ENCODE measurements at places on chromosomes 1 and 21. TPM values are rescaled to one million over a fixed set of nuclear protein-coding genes. Genes with fewer than 3 reads are reported as not detected.

DNA sequence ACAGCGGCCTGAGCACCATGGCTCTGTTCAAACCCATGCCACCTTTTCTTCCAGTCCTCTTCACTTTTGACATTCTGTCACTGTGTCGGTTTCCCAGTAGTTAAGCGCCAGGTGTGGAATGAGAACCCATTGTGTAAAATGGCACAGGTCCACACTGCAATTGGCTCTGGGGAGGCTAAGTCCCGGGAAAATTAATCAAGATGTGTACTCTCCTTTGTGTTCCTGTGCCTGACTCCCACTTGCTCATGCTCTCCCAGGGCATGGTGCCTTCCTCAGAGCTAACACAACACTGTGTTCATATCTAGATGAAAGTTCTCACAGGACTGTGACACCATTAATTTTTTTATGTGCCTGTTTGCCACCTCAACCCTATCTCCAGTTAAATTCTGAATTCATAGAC is 59.0 kb upstream of the BTG3 start:
- peaks cover 16% of the 10 kb centered on the region for H3K27me3 ChIP-seq
- DNase-seq, result no peak
- H3K4me1 ChIP-seq, result peaks cover 4% of the 10 kb centered on the region
- no peaks in the 10 kb centered on the region for H3K36me3 ChIP-seq

DNA sequence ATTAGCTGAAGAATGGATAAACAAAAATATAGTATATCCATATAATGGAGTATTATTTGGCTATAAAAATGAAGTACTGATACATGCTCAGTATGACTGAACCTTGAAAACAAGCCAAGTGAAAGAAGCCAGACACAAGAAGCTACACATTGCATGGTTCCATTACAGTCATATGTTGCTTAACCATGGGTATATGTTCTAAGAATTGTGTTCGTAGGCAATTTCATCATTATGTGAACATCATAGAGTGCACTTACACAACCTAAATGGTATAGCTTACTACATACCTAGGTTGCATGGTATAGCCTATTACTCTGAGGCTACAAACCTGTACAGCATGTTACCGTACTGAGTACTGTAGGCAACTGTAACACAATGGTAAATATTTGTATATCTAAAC is 28.6 kb upstream of the FCAMR start:
- H3K4me3 ChIP-seq, result no peak overlapping the region
- H3K4me1 ChIP-seq, result no peaks in the 10 kb centered on the region
- H3K36me3 ChIP-seq, result no peaks in the 10 kb centered on the region
- H3K27ac ChIP-seq, result no peak overlapping the region

DNA sequence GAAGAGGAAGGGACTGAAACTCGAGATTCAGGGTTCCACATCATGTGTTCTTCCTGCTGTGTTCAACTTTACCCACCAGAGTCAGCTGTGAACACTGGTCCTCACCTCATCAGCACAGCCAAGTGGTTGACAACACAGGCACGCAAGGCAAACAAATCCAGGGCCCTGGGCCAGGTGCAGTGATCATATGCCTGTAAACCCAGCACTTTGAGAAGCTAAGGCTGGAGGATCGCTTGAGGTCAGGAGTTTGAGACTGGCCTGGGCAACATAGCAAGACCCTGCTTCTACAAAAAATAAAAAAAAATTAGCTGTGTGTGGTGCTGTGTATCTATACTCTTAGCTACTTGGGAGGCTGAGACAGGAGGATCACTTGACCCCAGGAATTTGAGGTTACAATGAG is 8.4 kb upstream of the XKR8 start:
- no peak overlapping the region for H3K27ac ChIP-seq
- H3K27me3 ChIP-seq, result no peaks in the 10 kb centered on the region
- no peak overlapping the region for H3K4me3 ChIP-seq
- no peak for DNase-seq

DNA sequence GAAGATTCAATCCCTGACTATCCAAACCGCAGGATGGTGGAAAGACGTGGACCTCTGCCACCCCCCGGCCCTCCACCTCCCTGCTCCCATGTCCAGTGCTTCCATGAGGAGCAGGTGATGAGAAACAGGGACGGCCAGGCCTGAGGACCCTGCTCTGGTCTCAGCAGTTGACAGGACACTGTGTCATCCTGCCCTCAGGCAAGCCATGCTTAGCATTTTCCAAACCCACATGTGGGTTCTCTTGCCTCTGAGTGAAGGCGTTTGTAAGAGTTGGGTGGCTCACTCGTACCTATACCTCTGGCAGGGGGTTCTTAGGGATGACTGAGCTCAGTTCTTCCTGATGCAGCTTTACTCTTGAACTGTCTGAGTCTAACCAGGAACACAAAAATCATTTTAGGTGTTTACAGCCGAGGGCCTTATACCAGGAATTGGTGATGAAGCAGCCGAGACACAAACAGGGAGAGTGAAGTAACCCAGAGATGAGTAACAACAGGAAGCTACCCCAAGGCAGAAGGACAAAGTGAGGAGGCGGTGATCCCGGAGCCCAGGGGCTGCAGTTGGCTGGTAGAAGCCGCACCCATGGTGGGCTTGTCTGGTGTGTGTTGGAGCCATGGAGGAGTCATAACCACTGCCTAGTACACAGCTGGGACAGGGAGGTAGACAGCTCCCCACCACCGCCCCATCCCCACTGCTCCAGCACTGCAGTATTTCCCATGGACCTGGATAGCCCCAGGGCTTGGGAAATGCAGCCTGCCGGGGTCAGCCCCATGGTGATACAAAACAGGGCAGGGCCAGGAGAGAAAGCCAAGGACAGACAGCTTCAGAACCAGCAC is 21.4 kb downstream of the MYBPH start:
- H3K36me3 ChIP-seq, result no peaks in the 10 kb centered on the region
- no peak overlapping the region for H3K27ac ChIP-seq
- H3K4me3 ChIP-seq, result no peak overlapping the region
- H3K27me3 ChIP-seq, result no peaks in the 10 kb centered on the region
- no peak for DNase-seq
- peaks cover 25% of the 10 kb centered on the region for H3K4me1 ChIP-seq

Gene TMEM200B
- total RNA-seq, result 11.0 TPM

Gene NCF2
- not detected for total RNA-seq

Gene SLC30A1
- total RNA-seq, result 13.5 TPM

GRCh38 chr1:194474701-194475100 is 1288.3 kb upstream of the B3GALT2 start:
- no peak overlapping the region for H3K27ac ChIP-seq
- H3K4me1 ChIP-seq, result no peaks in the 10 kb centered on the region
- H3K27me3 ChIP-seq, result no peaks in the 10 kb centered on the region
- no peak for DNase-seq
- no peak overlapping the region for H3K4me3 ChIP-seq

Gene LCE5A
- total RNA-seq, result not detected

Gene LDLRAD2
- 0.94 TPM for total RNA-seq

GRCh38 chr1:167516404-167517388 is 1.6 kb downstream of the CD247 start:
- no peaks in the 10 kb centered on the region for H3K36me3 ChIP-seq
- peak; percentile 42 for DNase-seq
- H3K27ac ChIP-seq, result no peak overlapping the region
- no peaks in the 10 kb centered on the region for H3K4me1 ChIP-seq

- no peak for DNase-seq
- no peak overlapping the region for H3K27ac ChIP-seq
- no peak overlapping the region for H3K4me3 ChIP-seq
- H3K4me1 ChIP-seq, result no peaks in the 10 kb centered on the region
These were observed 15.9 kb downstream of the TMEM63A start for GRCh38 chr1:225866061-225866837.

DNA sequence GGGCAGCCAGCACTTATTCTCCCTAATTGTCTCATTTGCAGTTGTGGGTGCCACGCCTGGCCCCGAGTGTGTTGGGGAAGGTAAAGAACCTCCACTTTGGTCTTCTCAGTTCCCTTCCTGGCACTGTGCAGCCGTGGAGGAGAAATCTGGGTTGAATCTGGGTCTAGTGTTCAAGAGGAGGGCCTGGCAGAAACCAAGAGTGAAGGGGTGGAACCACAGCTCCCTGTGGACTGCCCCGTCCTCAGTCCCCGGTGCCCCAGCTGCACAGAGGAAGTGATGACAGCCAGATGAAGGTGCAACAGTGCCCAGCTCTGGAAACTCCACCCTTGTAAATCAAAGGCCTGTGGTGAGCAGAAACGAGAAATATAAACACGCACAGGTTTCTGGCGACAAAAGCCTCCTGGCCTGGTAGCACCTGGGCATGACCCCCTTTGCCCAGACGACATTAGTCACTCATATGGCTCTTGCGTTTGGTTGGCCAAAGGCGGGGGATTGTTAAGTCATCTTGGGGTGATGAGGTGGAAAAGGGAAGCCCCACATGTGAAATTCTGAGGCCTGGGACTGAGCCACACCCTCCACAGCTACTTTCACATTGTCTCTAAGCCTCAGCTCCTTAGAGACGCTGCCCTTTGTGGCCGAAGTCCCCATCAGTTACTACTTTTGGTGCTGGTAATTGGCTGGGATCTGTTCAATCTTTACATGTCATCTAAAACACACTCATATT is 4.2 kb upstream of the ECE1 start:
- H3K27ac ChIP-seq, result no peak overlapping the region
- no peaks in the 10 kb centered on the region for H3K36me3 ChIP-seq
- no peak for DNase-seq
- peaks cover 18% of the 10 kb centered on the region for H3K4me1 ChIP-seq
- no peak overlapping the region for H3K4me3 ChIP-seq
- H3K27me3 ChIP-seq, result no peaks in the 10 kb centered on the region

- H3K27me3 ChIP-seq, result no peaks in the 10 kb centered on the region
- no peaks in the 10 kb centered on the region for H3K4me1 ChIP-seq
- no peak for DNase-seq
- no peaks in the 10 kb centered on the region for H3K36me3 ChIP-seq
These were observed 25.6 kb upstream of the RGS13 start for GRCh38 chr1:192610112-192610889.

DNA sequence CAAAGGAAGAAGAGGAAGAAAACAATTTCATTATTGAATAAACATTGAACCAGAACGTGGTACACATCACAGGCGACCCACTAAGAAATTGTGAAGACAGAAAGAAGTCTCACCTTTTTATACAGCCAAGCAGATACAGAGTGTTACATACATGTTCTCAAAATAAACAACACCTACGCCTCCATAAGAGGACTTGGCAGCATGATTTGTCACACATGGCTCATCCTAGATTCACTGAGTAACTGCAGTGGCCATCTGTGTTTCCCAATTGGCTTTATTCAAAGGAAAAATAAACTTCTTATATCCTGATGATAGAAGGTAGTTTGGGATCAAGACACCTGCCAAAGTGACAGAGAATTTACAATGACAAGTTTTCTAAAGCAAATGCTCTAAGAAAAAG is 7.6 kb upstream of the KRTAP19-8 start:
- H3K27ac ChIP-seq, result no peak overlapping the region
- no peak for DNase-seq
- H3K4me3 ChIP-seq, result no peak overlapping the region
- no peaks in the 10 kb centered on the region for H3K4me1 ChIP-seq
- no peaks in the 10 kb centered on the region for H3K36me3 ChIP-seq
- no peaks in the 10 kb centered on the region for H3K27me3 ChIP-seq

GRCh38 chr1:160103658-160104408 is 5.4 kb upstream of the IGSF8 start:
- H3K27ac ChIP-seq, result no peak overlapping the region
- H3K4me1 ChIP-seq, result peaks cover 7% of the 10 kb centered on the region
- H3K36me3 ChIP-seq, result no peaks in the 10 kb centered on the region
- no peak for DNase-seq
- H3K27me3 ChIP-seq, result no peaks in the 10 kb centered on the region

GRCh38 chr1:244356376-244356775 is 95.3 kb downstream of the ADSS2 start:
- no peak overlapping the region for H3K27ac ChIP-seq
- no peaks in the 10 kb centered on the region for H3K36me3 ChIP-seq
- peaks cover 15% of the 10 kb centered on the region for H3K4me1 ChIP-seq
- H3K4me3 ChIP-seq, result no peak overlapping the region
- no peaks in the 10 kb centered on the region for H3K27me3 ChIP-seq

DNA sequence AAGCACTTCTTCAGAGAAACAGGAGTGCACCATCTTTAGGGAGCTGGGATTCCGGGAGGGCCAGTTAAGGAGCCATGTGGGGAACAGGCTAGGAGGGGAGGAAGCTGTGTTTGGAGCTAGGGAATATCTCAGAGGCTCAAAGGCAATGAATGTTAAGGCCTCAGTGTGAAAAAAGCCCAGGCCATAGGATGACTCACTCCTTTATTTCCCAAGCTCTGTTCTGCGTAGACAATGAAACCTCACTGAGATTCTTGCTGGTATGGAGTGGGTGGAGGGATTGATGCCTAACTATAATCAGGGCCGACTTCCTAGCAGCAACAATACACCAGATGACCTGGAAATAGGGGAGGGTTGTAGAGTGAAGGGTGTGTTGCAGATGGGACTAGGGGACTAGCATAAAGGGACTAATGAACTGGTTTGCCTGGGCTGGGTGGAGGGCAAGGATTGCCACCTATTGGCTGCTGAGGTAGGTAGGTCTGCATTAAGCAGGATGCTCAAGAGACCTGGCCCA is 2.1 kb downstream of the GNAT2 start:
- no peaks in the 10 kb centered on the region for H3K27me3 ChIP-seq
- H3K4me1 ChIP-seq, result peaks cover 23% of the 10 kb centered on the region
- H3K36me3 ChIP-seq, result no peaks in the 10 kb centered on the region
- H3K4me3 ChIP-seq, result no peak overlapping the region
- no peak for DNase-seq

DNA sequence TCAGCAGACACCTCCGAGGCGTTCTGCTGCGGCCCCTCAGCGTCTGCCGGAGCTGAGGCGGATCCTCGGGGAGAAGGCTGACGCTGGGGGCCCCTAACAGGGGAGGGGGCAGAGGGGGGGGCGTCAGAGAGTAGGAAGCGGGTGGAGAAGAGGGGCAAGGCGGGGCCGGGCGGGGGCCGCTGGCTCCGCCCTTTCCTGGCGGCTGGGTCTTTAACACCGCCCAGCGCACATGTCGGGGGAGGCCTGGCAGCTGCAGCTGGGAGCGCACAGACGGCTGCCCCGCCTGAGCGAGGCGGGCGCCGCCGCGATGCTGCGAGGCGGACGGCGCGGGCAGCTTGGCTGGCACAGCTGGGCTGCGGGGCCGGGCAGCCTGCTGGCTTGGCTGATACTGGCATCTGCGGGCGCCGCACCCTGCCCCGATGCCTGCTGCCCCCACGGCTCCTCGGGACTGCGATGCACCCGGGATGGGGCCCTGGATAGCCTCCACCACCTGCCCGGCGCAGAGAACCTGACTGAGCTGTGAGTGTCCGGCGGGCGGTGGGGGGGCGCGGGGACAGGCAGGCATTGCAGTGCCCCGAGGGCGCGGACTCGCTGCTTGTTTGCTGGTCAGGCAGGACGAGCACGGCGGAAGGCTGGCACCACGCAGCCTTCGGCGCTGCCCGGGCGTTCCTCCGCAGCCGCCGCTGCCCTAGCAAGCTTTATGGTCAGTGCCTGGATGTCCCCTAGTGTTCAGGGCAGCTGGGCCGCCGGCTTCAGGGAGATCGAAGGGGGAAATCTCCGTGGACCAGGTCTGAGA is at the start of gene NTRK1:
Gene NTRK1 (plus strand): TSS at position 238 of the 796 bp plus-strand sequence. CDS start 70 bp downstream, at position 308.
- DNase-seq, result no peak
- peak within 1 kb of the TSS; percentile 57 for H3K4me3 ChIP-seq
- H3K27me3 ChIP-seq, result peaks cover 83% of the 10 kb centered on the region
- H3K36me3 ChIP-seq, result peaks cover 2% of the 10 kb centered on the region
- H3K27ac ChIP-seq, result no peak within 1 kb of the TSS
- peaks cover 9% of the 10 kb centered on the region for H3K4me1 ChIP-seq

- no peak overlapping the region for H3K4me3 ChIP-seq
- no peak for DNase-seq
- H3K4me1 ChIP-seq, result no peaks in the 10 kb centered on the region
- no peaks in the 10 kb centered on the region for H3K36me3 ChIP-seq
- no peaks in the 10 kb centered on the region for H3K27me3 ChIP-seq
These were observed 43.8 kb downstream of the RBM11 start for GRCh38 chr21:14259747-14260146.

Measured in H1 (cell line).